ENCODE measurements at places on chromosomes 16 and 17.

DNA sequence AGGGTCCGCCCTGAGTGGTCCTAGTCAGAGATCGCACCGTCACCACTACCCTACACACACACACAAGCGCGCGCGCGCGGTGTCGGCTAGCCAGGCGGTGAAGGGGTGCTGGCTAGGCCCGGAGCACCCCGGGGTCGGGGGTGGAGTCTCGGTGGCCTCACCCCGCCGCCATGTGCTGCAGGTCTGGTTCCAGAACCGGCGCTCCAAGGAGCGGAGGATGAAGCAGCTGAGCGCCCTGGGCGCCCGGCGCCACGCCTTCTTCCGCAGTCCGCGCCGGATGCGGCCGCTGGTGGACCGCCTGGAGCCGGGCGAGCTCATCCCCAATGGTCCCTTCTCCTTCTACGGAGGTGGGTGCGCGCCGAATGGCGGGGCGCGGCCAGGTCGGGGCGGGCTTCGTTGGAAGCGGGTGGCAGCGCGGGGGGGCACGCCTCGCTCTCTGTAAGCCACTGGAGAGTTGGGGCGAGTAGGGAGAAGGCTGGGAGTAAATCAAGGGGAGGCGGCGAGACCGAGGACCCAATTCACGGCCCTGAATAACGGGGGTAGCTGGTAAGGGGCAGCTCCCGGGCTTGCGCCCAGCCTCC lies 4.8 kb downstream of the LHX1 start:
- no peak for DNase-seq

GRCh38 chr16:54974367-54974766 lies 43.7 kb downstream of the IRX5 start:
- no peak for DNase-seq

DNA sequence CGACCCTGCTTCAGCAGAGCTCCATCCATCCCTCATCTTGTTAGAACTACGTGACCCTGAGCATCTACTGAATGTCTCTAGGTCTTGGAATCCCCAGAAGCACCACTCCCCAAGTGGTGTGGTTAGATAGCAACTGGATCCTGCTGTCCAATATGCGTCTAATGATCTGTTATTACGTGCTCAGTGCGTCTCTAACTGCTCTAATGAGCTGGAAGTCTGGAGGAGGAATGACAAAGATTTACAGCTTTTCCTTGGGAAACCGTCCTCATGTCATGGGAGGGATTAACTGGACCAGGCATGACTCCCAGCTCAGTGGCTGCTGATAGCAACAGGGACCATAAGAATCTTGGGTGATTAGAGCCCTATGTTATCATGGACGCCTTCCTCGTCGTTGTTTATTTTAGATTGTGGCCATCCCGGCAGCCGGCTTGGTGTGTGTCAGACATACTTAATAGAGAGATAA lies 150.9 kb downstream of the HS3ST3B1 start:
- DNase-seq = no peak

DNA sequence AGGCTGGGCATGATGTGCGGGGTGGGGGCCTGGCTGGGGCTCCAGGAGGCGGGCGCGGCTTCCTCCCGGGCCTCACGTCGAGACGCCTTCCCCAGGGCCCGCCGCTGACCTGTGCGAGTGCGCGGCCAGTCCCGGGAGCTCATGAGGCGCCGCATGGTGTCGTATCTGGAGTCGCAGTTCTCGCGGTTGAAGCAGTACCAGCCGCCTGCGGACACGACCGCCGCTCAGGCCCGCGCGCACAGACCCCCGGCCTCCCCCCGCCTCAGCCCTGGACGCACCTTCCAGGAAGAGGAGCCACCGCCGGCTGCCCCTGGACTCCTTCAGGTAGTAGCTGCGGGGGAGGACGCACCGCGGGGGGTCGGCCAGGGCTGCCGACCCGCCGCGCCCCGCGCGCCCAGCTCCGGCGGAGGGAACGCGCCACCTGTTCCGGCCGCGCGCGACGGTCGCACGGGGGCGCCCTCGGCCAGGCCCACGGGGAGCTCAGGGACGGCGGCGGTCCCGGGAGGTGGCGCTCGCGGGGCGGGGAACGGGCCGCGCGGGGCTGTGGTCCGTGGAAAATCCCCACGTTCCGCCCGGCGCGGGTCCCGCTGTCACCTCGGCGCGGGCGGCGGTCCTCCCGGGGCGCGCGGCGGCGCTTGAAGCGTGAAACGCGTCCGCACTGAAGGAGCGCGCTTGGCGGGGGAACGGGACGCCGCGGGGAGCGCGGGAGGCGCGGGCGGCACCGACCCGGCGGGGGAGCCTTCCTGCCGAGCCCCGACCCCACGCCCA lies 1.4 kb downstream of the NOTUM start:
- peak; percentile 82 for DNase-seq

DNA sequence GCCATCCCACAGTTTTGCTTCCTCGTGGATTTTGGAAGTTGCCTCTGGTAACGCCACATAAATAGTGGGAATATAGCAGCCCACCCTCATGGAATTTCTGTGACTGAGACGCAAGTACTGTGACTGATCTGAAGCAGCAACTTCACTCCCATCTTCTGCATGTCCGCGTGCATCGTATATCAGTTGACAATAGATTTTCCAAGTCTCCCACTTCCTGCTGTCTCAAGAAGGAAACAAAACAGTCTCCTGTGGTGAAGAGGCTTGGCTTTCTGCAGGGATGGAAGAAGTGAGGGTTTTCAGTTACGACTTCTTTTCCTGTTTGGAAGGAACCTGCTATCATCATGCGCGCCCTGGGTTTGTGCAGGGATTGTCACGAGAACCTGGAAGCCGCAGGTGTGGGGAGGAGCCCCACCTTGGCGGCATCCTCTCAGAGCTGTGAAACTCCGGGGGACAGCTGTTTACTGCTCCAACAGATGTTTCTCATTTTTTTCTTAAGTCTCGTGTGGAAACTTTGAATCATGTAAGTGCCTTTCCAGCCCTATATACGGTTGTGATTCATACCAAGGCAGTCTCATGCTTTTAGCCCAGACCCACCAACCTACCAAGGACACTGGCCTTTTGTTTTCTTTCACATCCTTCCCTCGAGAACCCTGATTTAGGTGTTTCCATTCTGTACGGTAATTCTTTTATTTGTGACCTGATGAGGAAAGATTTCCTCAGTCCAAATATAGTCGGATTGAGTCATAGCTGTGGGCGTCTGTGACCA lies 57.5 kb downstream of the WIPI1 start:
- no peak for DNase-seq

GRCh38 chr16:50560903-50561863 lies 13.0 kb downstream of the NKD1 start:
- no peak for DNase-seq

- DNase-seq = no peak
Measured at GRCh38 chr17:1978396-1978949, 46.7 kb downstream of the RTN4RL1 start.

GRCh38 chr17:65936013-65936412 lies 255.9 kb downstream of the CEP112 start:
- no peak for DNase-seq

DNA sequence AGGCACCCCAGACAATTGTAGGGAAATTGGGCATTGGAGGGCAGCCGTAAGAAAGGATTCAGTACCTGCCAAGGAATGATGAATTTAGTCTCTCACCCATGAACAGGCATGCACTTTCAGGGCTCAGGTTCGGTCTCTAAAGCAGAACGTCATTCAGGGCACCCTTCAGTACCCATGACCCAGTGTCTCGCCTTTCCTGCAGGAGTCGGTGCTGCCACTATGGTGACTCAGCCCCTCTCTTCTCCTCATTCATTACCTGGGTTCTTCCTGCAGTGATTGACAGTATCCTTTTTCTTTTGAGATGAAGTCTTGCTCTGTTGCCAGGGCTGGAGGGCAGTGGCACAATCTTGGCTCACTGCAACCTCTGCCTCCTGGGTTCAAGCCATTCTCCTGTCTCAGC lies 8.4 kb downstream of the SOST start:
- DNase-seq = no peak

DNA sequence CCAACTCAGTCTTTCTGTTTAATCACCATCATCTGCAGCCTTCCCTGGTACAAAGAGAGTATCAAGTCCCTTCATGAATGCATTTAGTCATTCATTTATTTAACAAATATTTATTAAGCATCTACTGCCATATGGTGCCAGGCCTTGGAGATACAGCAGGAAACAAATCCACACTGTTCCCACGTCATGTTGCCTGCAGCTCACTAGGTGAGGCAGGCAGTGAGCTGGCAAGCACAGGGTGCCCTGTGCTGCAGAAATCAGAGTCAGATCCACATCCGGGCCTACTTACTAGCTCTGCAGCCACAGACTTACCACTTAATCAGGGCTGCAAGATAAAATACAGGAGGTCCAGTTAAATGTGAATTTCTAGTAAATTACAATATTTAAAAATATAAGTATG lies 38.5 kb upstream of the CES5A start:
- DNase-seq = no peak

- DNase-seq = no peak
Measured at GRCh38 chr17:9839433-9839832, 13.7 kb downstream of the GLP2R start.

DNA sequence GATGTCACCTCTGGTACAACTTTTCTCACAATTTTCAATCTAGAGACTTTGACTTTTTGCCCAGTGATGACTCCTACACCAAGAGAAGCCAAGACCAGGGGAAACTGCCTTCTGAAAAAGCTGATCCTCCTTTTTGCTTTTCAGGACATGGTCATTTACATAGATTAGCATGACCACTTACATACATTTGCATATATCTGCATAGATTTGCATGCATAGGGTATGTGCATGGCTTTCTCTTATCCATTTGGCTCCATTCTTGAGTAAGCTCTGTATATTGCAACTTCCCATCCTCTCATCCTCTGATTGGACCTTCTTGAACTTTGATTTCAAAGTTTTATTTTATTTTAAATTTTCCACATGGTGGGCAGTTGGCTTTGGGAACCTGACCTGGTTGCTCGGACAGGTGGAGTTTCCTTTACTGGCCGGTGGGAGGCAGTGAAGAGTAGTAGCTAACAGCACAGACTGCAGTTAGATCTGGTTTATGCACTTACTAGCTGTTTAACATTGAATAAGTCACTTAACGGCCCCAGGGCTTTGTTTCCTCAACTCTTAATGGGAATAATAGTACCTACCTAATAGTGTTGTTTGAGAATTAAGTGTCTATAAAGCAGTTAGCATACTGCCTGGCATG lies 92.9 kb downstream of the GPR139 start:
- DNase-seq = no peak

DNA sequence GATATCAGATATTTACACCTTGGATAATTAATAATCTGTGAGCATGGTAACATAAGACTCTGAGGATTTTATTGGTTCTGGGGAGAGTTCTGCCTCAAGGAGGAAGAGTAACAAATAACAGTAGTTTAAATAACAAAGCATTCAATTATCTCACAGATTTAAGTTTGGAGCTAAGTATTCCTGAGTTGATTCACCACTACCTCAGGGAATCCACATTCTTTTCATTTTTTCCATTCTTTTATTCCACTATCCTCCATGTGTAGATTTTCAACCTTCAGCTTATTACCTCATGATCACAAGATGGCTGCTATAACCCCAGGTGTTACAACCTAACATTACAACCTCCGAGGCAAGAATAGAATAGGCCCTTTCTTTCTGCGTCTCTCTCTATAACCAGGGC lies 252.2 kb upstream of the TOX3 start:
- DNase-seq = no peak

DNA sequence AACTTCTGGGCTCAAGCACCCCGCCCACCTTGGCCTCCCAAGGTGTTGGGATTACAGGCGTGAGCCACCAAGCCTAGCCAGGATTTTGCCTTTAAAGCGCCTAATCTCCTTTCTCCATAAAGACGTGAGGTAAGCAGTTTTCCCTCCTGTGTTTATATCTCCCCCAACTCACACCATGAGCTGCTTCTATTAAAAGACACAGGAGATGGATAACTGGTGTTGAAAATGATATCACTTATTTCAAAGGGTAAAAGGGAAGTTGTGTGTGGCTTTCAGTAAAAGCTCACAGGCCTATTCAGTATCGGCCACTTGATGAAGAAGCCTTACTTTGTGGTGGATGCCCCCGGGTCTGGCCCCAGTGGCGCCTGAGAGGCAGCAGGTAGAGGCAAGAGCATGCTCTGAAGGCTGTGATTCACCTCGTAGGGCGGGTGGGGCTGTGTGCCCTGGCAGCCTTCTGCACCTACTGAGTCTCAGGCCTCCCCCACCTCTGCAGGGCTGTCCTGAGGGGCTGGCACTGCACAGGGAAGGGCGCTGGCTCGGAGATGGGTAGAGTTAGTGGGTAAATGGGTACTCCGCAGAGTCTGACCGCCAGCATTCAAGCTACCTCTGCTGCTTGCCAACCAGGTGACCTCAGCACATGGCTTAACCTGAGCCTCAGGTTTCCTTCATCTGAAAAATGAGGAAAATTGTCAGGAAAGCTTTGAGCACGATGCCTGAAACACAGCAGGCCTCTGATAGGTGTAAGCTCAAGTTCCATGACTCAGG lies 146.8 kb downstream of the CLEC16A start:
- DNase-seq = no peak

- no peak for DNase-seq
Measured at GRCh38 chr17:77480509-77481215, 339.9 kb downstream of the SEC14L1 start.

GRCh38 chr16:77822661-77823060 lies 34.3 kb downstream of the VAT1L start:
- DNase-seq = no peak

GRCh38 chr16:81595629-81596292 lies 151.2 kb downstream of the CMIP start:
- no peak for DNase-seq

- peak; percentile 60 for DNase-seq
Measured at GRCh38 chr17:47840742-47841487, at the start of gene SCRN2. Gene SCRN2 (minus strand): TSS chr17:47841273. CDS start chr17:47840843, 430 bp downstream.

- no peak for DNase-seq
Measured at GRCh38 chr17:8867361-8867981, at the start of gene PIK3R6. Gene PIK3R6 (minus strand): TSS chr17:8867674. CDS start chr17:8849794, 17,880 bp downstream.

GRCh38 chr17:43368740-43369506 lies 29.9 kb upstream of the ARL4D start:
- DNase-seq = no peak

DNA sequence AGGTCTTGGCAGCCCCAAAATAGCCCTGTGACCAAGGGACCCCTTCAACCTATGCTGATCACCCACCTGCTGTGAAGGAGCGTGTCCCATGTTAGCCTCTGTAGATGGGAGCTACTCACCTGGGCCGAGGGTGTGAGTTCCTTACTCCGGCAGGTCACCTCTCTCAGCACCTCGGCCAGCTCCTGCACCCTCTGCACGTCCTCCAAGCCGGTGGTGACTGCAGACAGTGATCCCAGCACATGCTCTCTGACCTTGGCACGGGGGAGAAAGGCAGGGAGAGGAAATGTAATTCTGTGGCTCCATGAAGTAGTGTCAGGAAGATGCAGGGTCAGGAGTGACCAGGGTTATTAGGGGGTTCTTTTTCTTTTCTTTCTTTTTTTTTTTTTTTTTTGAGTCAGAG lies 67.7 kb upstream of the BCO1 start:
- no peak for DNase-seq

GRCh38 chr17:49130891-49131290 lies 1.7 kb upstream of the B4GALNT2 start:
- DNase-seq = no peak

GRCh38 chr17:79341222-79341780 lies 266.7 kb downstream of the ENGASE start:
- no peak for DNase-seq

Data from activated CD8-positive, alpha-beta memory T cell treated with anti-CD3 and anti-CD28 coated beads for 1 hour (primary cell).